ENCODE measurements at places on chromosomes 12 and 14.

DNA sequence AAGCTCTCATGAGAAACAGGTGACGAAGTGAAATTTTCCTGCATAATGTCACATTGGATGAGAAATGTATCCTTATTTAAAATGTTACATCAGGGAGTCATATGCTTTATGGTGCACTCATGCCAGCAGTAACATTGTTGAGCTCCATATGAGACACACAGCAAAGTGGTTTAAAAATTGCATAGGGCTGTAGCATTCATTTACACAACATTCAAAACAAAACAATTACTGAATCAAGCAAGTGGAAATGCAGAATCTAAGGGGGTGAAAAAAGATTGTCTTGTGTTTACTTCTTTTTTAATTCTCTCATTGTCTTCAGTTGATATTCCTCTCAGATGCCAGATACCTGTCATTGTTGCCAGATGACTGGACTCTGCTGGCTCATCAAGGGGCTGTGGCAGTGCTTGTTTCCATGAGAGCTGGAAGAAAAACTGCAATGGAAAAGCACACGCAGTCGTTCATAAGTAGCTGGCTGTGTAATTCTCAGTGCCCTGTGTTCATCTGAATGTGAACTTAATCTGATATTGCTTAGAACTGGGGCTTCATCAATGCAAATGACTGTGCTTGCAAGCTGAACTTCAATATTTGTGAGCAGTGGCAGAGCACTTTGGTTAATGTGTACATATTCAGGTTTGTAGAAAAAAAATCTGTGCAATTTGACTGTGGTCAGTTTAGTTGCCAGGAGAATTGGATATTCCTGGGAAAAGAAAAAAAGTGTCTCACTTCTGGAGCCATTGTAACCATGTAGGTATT, 305.6 kb downstream of the RAD51B start:
- DNase-seq: no peak

DNA sequence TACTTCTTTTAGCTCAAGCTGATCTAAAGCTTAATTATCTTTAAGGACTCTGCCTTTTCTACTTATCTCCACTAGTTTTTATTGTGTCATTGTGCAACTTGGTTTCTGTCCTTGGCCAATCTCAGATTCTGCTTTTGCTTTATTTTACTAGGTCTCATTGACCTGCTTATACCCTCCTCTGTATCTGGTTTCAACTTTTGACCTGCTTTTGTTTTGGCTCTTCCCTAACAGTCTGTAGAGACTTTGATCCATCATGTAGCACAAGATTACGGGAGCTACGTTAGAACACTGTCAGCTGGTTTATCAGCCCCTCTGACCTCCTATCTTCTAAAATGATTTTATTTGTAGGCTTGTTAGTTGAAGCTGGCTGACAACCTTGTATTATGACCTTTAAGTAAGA, 43.6 kb downstream of the ZCRB1 start:
- no peak for DNase-seq

DNA sequence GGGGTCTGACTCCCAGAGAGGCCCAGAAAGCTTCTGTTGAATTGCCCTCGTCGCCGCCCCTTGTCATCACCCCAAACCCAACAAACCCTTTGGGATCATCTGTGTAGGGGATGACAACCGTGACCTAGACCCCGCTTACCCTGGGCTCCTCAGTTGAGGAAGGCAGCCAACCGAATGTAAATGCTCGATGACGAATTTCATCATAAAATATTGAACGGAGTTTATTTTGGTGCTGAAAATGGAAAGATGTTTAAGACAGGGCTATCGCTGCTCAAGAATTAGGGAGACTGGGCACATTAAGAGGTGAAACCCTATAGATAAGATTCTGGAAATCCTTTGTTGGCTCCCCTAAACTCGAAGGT, 512 bp downstream of the ACTR10 start:
- no peak for DNase-seq

DNA sequence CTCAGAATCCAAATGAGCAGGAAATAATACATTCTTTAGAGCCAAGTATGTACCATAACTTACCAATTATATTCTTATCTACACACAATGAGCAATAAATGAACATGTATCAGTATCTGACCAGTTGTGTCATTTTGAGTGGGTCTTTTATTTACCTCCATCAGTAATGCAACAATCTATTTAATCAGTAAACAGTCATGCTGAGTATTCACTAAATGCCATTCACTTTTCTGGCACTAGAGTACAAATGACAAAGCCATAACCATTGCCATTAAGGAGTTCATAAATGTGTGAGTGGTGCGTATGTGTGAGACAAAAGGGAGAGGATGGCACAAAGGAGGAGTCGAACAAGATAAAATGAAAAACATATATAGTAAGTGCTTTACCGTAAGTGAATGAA, 1.5 kb upstream of the STRAP start:
- DNase-seq: no peak

- DNase-seq: no peak
Observed at GRCh38 chr14:23657959-23658470, 21.9 kb downstream of the DHRS2 start.

DNA sequence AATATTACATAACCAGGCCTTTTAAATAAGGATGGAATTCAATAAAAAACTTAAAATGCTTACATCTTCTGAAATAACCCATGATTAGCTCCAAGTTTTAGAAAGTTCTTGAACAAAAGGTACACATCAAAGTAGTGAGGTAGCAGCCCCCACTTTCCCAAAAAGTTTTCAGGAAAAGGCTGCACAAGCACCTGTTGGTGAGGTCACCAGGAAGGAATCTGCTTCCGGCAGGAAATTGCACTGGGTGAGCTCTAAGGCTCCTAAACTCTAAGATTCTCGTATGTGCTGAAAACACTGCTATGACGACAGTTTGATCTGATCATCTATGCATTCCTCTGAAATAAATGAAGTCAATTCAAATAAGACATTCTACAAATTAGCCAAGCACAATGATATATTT, 34.3 kb upstream of the TTC7B start:
- DNase-seq: no peak

- DNase-seq: no peak
Observed at GRCh38 chr12:50638482-50638880, 125.4 kb upstream of the ATF1 start.

GRCh38 chr12:93242154-93242972, 135.4 kb upstream of the NUDT4 start:
- no peak for DNase-seq

DNA sequence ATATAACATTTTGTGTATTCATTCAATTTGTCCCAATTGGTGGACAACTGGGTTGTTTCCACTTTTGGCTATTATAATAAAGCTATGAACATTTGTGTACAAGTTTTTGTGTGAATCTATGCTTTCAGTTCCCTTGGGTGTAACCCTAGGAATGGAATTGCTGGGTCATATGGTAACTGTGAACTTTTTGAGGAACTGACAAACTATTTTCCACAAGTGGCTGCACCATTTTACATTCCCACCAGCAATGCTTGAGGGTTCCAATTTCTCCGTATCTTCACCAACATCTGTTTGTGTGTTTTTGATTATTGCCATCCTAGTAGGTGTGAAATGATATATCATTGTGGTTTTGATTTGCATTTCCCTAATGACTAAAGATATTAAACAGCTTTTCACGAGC, 13.0 kb downstream of the LPCAT3 start:
- DNase-seq: no peak

- no peak for DNase-seq
Observed at GRCh38 chr12:58882826-58883225, 37.5 kb downstream of the LRIG3 start.

DNA sequence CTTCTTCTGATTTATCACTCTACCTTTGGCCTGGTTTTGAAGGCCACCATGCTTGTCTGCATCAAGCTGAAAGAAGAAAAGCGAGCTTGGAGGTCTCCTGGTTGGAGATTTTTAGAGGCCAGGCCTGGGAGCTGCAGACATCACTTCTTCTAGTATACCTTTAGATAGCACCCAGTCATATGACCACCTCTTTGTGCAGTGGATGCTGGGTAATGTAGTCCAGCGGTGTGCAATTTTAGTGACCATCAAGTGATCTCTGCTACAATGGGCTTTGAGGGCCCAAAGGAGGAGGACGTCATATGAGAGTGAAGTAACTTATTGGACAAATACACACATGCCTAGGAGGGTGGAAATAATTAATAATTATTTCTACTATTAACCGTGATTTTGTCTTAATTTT, 15.2 kb upstream of the WNT5B start:
- DNase-seq: no peak

DNA sequence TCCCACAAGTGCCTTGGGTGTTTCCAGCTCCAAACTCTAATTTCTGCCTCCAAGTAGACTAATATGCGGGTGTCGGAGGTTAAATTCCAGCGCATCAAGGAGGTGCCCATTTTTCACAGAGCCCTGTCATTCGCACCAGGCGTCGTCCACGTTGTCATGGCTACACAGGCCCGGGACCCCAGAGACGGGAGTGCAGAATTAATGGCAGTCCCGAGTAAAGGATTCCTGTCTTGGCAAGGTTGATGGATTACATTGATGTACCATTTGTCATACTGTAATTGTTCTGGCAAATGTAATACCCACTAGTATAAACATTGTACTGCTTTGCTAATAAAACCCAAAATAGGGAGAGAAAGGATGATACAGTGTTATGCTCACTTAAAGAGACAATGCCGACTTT, 222.9 kb upstream of the MYL2 start:
- no peak for DNase-seq

- no peak for DNase-seq
Observed at GRCh38 chr12:59715434-59715833, 119.6 kb downstream of the SLC16A7 start.

GRCh38 chr12:4720637-4720995, 416 bp downstream of the GALNT8 start:
- no peak for DNase-seq

GRCh38 chr12:97921979-97922722, 459.5 kb downstream of the RMST start:
- DNase-seq: no peak

DNA sequence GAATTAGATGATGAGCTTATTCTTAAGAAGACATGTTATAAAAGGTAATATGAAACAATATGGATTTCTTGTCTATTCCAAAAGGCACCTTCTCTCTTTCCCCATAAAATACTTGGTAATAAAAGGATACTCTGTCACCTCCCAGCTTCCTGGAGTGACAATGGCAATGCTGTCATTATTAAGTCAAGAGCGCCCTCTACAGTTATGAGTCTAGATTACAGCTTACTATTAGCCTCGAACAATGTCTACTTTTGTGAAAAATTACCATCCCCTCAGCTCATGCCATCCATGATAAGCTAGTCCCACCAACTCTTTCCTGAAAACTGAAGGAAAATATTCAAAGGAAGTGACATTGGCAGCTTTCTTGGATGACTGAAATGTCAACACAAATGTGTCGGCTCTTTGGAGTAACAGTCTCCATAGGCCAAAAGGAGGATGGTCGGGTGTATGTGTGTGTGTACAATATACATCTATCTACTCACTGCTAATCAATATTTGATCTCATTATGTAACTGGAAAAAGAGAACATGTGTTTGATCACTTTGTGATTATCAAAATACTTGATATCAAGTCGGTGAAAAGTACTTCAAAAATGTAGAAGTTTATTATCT, 48.7 kb upstream of the CDKN3 start:
- peak; percentile 45 for DNase-seq

- DNase-seq: no peak
Observed at GRCh38 chr14:100775831-100776591, 49.3 kb downstream of the DLK1 start.

DNA sequence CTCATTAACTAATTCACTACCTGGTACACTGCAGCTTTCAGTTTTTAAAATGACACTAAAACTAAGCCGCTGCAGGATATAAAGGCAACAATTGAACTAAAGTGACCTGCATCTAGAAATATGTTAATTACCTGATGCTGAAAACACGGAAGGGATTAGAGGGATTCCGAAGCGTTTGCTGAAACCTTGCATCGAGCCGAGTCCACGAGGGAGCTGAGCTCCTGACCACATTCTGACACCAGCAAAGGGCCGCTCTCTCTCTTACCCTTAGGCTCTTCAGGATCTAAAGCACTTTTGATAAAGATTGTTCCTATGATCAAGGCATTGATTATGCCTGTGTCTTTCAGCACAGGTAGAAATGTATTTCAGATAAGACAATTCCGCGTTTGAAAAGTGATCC, 59.5 kb upstream of the CDKN3 start:
- no peak for DNase-seq

GRCh38 chr14:59309291-59309900, 120.9 kb downstream of the DAAM1 start:
- no peak for DNase-seq

DNA sequence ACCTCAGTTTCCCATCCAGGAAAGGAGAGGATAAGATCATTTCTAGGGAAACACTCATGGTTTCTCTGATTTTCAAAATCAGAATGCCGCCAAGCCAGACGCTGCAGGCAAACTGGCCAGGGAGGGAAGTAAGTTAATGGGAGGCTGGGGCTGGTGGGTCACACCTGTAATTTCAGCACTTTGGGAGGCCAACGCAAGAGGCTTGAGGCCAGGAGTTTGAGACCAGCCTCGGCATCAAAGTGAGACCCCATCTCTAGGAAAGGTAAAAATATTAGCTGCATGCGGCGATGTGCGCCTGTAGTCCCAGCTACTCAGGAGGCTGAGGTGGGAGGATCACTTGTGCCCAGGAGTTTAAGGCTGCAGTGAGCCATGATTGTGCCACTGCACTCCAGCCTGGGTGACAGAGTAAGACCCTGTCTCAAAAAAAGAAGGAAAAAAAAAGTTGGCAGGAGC, 587 bp downstream of the SELPLG start:
- DNase-seq: no peak

GRCh38 chr14:97713023-97713422, 915.8 kb downstream of the VRK1 start:
- no peak for DNase-seq

DNA sequence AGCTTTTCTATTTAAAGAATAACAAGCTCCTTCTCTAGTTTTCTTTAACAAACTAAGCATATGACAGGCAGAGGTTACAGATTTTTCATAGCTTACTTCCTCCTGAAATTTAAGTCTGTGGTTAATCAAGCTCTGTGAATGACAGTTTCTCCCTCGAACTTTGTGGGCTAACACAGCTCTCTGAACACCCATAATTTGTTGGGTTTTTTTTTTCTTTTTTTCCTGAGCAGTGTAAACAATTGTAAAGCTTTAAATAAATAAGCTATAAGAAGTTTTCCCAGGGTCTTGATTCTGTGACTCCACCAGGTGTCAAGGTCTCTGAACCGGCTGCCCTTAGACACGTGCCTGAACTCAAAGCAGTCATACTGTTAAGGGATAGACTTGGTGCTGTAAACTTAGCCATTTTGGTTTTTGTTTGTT, 128.1 kb upstream of the AMIGO2 start:
- peak; percentile 46 for DNase-seq

GRCh38 chr12:83954956-83955601, 957.5 kb downstream of the SLC6A15 start:
- DNase-seq: no peak

DNA sequence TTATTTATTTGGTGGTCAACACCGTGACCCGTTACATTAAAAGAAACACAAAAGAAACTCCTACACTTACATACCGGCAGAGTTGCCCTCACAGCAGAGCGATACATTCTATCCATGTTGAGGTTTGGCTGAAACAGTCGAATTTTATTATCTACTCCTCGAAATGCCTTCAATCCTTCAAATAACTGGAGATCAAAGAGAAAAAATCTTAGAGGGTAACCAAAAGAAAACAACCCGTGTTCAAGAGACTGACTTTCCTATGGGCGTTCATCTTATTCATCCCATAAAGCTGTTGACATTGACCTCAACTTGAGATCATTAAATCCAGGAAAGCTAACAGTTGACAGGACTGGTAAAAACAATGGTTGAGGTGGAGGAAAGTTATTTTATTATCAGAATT, 67.7 kb downstream of the BCAT1 start:
- DNase-seq: no peak

- no peak for DNase-seq
Observed at GRCh38 chr14:39755269-39755878, 323.1 kb upstream of the FBXO33 start.

GRCh38 chr12:110613071-110613770, 708 bp upstream of the TCTN1 start:
- no peak for DNase-seq
